ENCODE measurements at places on chromosomes 5 and 9.

DNA sequence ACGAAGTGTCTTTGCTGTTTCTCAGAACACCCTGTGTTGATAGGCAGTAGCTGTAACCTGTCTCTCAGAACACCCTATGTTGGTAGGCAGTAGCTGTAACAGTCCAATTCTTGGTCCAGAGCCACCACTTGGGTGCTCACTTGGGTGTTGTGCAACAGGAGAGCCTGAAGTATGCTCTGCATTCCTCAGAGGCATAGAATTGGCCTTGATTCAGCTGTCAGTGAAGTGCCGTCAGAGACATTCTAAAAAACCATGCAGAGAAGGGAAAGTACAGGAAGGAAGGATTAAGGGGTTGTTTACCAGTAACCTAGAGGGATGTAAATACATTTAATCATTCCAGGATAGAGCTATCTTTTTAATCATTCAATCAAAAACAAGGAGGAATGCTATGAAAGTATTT is 231.2 kb downstream of the ARRDC3 start:
- peak; percentile 88 for DNase-seq

DNA sequence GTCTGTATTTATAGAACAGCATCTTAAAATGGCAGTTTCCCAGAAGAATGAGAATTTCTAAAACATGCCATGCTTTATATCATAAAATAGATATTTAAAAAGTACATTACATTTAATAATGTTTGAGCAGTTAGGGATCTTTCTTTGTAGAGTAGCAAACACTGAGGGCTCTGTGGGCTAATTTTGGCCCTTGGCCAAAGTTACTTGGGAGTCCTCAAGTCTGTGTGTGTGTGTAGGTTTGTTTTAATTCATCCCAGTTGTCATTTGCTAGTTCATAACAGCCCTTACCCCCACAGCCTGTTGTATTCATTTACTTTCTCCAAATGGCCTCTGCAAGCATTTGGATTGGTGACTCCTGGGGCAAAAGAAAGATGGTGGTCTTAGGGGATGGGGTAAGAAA is 576.4 kb upstream of the SGCD start:
- no peak for DNase-seq

GRCh38 chr5:123090661-123091297 is 1.7 kb downstream of the PRDM6 start:
- DNase-seq: no peak

GRCh38 chr9:99015448-99015847 is 71.7 kb downstream of the COL15A1 start:
- DNase-seq: no peak

GRCh38 chr9:22008384-22008716 is 755 bp downstream of the CDKN2B start:
- DNase-seq: no peak

DNA sequence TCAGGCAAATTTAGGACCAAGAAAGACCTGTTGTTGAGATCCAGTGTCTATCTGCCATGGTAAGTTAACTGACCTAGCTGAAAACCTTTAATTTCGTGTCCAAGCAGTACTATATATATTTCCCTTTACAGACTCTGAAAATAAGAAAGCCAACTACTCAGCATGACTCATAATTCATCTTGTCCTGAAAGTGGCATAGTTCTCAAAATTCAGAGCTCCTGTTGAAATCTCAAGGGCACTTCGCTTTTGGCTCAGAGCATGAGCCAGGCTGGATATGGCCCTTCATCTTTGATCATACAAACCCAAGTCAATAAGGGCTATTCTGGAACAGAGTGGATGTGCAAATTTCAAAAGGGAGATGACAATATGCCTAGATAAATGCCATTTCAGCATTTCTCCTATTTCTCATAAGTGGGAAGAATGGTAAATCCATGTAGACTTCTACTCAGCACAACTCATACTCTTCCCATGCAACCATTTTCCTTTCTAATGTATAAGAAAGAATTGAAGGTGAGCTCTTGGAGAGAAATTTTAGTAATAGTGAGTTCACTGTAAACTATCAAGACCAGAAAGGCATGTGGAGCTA is 567.9 kb upstream of the DAB2 start:
- peak; percentile 11 for DNase-seq

- DNase-seq: no peak
These were observed 144.3 kb upstream of the RAPGEF1 start for GRCh38 chr9:131884222-131884621.

DNA sequence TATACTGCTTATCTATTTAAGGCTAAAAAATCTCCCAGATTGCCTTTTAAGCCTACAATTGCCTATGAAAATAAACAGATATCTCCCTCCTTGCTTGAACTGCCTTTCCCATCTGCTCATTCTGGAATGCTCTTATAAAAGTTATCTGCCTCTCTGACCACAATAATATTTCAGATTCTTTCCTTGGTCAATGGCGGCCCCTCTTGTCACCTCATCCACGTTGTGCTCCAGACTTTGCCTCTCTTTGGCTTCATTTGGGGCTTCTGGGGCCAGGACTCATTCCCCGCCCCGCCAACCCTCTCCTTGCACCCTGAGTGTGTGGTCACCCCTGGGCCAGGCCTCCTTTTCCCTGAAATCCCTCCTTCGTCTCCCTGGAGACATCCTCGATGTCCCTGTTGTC is 110.0 kb upstream of the RPS23 start:
- DNase-seq: no peak

- peak; percentile 15 for DNase-seq
These were observed 281.1 kb downstream of the FER start for GRCh38 chr5:109028608-109029299.

Measured in HCEC 1CT (cell line).